ENCODE measurements at places on chromosomes 2 and 18.
A peak's percentile ranks its signal among the peaks of the same experiment; 100 is the strongest.

DNA sequence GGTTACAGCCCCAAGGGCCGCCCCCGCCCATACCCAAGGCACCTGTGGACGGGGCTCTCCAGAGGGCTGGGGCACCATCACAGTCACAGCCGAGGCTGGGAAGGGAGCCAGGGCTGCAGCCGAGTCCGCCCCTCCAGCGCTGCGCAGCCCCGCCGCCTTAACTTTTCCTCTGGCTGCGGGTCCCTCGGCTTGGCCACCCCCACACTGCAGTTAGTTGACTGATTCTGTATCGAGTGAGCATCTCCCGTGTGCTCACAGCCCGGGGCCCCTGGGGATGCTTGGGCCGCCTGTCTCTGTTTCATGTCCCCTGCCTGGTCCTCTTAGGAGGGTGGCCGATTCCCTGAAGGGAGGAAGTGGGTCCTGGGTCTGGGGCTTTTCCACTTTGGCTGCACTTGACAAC is 33.7 kb downstream of the EMILIN2 start:
- DNase-seq = no peak

GRCh38 chr2:234446404-234447076 is 50.3 kb downstream of the ARL4C start:
- peak; percentile 87 for DNase-seq

- DNase-seq = no peak
Observed at GRCh38 chr2:145157741-145158591, 638.0 kb upstream of the ZEB2 start.

GRCh38 chr2:69353360-69353759 is 33.7 kb downstream of the GFPT1 start:
- no peak for DNase-seq

DNA sequence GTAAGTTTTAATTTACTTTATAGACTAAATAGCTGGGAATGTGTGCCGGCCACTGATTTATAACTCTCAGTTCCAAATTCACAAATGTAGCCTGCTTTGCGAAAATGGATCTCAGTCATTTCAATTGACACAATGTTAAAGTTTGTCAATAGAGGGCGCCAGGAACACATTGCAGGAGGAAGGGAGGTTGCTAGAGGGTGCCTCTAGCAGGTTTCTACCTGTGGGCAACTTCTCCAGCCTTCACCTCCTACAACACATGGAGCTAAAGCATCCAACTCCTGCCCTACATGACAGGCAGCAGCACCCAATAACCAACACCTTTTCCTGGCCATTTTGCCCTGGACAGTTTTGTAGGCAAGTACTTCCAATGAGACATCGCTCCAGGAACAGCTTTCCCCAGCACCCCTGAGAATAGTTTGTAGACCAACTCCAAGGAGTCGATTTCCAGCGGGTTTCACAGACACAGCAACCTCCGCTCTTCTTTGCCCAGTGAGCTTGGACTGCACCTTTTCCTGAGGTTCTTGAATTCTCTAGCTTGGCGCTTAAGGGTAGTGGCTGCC is 784.8 kb upstream of the CDH2 start:
- peak; percentile 64 for DNase-seq

- DNase-seq = no peak
Observed at GRCh38 chr18:30192216-30192615, 850.3 kb downstream of the DSC3 start.

GRCh38 chr18:10018289-10018688 is 104.5 kb downstream of the VAPA start:
- DNase-seq = no peak

- no peak for DNase-seq
Observed at GRCh38 chr2:239896075-239896474, 129.1 kb downstream of the NDUFA10 start.

GRCh38 chr18:45753286-45753685 is 29.3 kb downstream of the SLC14A1 start:
- DNase-seq = no peak

GRCh38 chr2:12855508-12855907 is 138.8 kb downstream of the TRIB2 start:
- DNase-seq = no peak

- no peak for DNase-seq
Observed at GRCh38 chr2:126975671-126976655, 77.3 kb downstream of the TEX51 start.
